Keratinocyte (primary cell): ENCODE measurements at places on chromosomes 7 and 10.

- DNase-seq: no peak
These were observed 82.2 kb downstream of the NOD1 start for GRCh38 chr7:30396389-30396788.

DNA sequence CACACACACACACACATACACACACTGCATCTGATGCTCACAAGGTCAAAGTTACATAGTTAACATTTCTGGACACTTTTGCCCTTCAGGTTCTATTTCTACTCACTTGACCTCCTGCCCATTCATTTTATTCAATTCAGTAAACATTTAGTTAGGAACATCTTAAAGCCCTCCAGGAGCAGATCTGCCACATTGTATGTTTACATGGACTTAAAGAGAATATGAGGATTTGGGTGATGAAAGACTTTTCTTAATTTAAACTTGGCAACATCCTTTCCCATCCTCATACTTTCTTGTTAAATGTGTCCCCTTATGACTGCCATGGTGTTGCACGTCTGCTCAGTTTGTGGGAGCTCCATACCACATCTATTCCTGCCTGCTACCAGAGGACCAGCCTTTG lies 322.8 kb upstream of the BMPER start:
- DNase-seq: no peak

GRCh38 chr10:103451091-103451813 lies 918 bp downstream of the CALHM2 start:
- peak; percentile 17 for DNase-seq

DNA sequence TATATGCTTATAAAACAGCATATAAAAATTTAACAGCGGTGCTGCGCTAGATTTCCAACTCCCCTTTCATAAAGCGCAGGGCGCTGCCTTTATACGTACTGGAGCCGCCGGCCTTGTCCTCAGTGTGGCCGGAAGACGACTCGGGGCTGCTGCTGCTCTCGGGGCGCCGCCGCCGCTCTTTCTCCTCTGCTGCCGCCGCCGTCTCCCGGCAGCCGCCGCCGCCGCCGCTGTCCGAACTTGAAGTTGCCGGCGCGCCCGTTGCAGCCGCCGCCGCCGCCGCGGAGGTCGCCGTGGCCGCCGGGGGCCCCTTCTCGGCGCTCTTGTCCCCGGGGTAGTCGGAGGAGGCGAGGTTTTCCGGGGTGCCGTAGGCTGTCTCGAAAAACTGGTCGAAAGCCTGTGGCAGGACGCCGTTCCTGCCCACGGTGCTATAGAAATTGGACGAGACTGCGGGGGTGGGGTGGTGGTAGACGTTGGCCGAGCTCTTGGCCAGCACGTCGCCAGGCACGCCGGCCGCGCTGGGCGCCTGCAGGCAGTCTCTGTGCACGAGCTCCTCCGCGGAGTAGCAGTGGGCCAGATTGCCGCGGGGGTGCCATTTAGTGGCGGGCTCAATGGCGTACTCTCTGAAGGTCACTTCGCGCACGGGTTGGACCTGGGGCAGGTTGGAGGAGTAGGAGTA lies 557 bp downstream of the HOXA11 start:
- no peak for DNase-seq

- DNase-seq: no peak
These were observed 501.2 kb upstream of the COBL start for GRCh38 chr7:51817694-51818225.

DNA sequence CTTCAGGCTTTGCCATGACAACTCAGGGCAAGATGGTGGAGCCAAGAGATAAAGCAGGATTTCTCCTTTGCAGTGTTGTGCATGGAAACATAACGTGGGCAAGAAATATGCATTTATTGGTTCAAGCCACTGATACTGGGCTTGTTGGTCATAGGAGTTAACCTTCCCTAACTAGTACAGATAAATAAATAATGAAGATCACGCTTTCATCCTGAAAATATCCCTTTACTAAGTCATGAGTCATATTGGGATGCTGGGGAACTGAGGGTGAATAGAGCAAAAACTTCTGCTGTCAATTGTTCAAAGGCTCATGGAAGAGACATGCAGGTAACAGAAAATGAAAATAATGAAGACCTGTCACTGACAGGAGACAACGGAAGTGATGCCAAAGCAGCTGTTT lies 55.5 kb downstream of the TES start:
- no peak for DNase-seq

- DNase-seq: no peak
These were observed 52.5 kb upstream of the USP6NL start for GRCh38 chr10:11663763-11664555.

GRCh38 chr7:144391823-144392255 lies 11.7 kb downstream of the NOBOX start:
- DNase-seq: no peak

GRCh38 chr10:13681960-13682359 lies 95.2 kb downstream of the PRPF18 start:
- no peak for DNase-seq

- DNase-seq: no peak
These were observed 143.3 kb upstream of the DKK1 start for GRCh38 chr10:52170776-52171175.

- DNase-seq: no peak
These were observed 2.6 kb downstream of the FAM241B start for GRCh38 chr10:69632516-69633199.

GRCh38 chr7:45328403-45328981 lies 170.9 kb downstream of the RAMP3 start:
- DNase-seq: no peak

DNA sequence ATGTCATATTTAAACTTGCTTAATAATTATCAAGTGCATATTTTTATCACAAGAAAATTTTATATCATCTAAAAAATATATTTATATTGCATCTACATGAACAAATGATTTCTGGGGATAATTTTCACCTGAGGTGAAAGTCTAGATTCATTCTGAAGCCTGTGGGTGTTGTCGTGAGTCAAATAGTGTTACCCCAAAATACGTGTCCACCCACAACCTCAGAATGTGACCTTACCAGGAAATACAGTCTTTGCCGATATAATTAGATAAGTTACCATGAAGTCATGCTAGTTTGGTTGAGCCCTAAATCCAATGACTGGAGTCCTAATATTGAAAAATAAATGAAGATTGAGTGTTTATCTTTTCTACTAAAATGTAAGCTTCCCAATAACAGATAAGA lies 203.0 kb upstream of the MDFIC start:
- no peak for DNase-seq

DNA sequence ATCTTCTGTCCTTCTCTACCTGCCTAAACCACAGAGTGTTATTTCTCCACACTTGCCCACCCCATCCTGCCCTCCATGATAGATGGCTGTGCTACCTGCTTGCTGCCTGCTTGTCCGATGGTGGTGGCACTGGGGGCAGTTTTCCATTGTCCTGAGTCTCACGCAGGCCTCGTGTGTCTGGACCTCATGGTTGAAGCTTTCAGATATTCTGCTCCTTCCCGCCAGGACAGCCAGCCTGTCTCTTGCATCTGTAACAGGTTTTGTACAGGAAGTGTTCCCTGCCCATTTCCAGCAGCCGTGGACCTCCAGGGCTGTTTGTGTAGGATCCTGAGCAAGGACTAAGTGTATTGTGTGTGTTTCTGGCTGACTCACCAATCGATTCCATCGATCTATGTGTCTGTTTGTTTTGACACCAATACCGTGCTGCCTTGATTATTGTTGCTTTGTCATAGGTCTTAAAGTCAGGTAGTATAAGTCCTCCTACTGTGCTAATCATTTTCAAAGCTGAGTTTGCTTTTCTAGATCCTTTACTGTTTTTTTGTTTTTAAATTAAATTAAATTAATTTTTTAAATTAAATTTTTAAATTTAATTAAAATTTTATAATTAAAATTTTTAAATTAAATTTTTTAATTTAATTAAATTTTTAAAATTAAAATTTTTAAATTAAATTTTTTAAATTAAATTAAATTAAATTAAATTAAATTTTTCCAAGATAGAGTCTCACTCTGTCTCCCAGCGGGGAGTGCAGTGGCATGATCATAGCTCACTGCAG lies 8.5 kb downstream of the IL15RA start:
- DNase-seq: no peak

DNA sequence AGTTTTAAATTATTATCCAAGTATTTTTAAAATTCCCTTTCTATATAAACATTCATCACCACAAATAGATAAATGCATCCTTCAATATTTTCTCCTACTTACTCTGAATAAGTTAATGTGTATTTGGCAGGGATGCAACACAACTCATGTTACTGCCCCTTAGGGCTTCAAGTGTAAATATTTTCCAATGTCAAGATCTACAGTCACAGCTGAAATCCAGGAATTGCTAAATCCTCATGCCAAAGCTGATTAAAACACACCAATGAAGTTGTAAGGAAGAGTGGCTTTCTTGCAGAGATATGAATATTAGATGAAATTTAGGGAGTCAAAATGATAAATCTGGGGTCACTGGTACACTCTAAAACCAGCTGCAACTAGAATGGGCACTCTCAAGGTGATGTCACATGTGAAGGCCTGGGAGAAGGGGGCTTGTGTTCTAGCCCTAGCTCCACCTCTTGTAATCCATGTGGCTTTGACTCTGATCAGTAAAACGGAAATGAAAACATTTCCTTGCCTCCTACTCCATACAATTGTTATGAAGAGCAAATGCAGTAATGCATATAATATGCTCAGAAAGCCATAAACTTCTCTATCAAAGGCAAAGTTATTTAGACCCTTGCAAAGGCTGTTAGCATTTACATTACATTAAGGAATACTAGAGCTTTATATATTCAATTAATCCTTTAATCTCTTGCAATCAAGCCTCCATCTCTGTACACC lies 228.1 kb upstream of the NFE2L3 start:
- DNase-seq: no peak

DNA sequence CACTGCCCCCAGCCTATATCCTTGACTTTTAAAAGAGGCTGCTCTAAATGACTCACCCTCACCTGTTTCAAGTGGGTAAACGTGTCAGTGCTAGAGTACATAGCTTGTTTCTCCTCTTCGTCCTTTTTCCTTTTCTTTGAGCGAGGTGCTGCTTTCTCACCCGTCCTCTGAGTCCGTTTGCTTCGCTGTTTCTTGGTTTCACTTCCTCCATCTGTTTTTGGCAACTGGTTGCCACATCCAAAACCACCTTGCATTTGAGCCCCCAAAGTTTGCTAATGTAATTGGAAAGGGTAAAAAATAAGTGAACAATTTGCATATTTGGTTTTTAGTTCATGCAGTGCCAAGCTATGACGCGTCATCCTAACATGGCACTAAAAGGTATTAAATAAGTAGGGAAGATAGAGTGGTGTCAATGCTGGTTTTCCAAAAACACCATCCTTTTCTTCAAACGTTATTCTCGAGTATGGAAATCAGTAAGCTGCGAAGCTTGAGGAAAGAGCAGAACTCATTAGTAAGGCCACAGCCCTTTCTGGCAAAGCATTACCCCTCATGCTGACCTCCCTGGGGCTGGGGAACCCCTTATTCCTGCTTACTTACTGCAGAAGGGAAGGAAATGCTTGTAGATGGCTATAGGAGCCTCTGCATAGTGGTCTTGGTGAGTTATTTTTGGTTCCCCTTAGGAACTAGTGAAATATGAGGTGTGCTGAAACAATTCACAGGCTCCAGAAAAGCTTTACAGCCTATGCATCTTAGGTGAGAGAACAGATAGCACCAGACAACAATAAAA lies 133.5 kb downstream of the GALNT11 start:
- DNase-seq: no peak

DNA sequence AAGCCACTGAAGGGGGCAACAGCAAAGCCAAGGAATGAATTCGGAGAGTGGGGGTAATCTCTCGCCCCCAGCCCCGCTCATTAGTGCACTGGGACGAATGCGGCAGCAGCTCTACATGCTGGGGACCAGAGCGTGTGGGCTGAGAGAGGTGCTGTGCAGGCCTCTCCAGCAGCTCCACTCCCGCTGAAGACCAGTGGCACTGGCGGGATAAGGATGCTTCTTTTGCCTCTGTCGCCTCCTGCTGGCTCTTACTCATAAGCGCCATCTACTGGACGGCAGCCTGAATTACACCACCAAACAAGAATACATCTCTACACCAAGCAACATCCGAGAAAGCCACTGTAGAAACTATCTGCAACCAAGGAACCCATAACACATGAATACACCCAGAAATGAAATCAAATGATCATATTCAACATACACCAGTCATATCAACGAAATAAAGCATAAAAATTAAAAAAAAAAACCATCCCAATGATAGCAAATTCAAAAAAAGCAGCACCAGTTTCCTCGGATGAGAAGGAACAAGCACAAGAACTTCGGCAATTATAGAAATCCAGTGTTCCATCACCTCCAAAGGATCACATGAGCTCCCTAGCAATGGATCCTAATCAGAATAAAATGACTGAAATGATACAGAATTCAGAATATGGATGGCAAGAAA lies 79.0 kb upstream of the TMEM168 start:
- peak; percentile 17 for DNase-seq

GRCh38 chr10:101588879-101589278 lies 758 bp downstream of the DPCD start:
- DNase-seq: no peak

DNA sequence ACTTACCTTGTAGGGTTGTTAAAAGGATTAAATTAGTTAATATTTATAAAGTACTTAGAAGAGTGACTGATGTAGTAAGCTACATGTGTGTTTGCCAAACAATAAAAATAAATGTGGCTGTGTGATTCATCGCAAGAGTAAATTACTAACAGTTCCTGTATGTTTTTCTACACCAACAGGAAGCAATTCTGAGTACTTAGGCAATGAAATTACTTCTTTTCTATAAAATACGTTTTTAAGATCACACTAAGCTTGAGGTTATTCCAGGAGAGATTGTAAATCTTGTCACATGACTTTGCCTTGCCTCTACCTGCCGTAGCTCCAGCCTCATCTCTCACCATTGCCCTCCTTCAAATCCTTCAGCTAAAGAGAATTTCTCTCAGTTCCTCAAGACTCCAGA lies 18.1 kb upstream of the GSTK1 start:
- no peak for DNase-seq

DNA sequence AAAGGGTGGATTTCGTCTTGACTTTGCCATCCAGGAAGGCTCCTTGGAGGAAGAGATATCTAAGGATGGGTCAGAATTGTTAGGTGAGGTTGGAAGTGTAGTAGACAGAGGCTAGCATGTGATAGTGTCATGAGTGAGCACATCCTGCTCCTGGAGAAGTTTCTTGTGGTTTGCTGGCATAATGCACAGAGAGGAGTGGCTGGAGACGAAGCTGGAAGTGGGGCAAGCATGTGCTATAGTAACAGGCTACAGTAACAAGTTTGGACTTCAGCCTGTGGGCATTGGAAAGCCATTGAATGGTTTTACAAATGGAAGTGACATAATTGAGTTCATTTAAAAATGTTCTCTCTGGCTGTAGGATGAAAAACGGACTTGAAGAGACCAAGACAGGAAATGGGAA lies 175.6 kb upstream of the VWC2 start:
- no peak for DNase-seq

GRCh38 chr10:7666253-7667023 lies at the start of gene ITIH5:
TSS of gene ITIH5 (minus strand) at chr10:7666966. CDS start at chr10:7666892, 74 bp downstream.
- no peak for DNase-seq

- no peak for DNase-seq
These were observed 37.3 kb downstream of the CFAP46 start for GRCh38 chr10:132904814-132905649.
